ENCODE measurements at places on chromosomes 3 and 15.

DNA sequence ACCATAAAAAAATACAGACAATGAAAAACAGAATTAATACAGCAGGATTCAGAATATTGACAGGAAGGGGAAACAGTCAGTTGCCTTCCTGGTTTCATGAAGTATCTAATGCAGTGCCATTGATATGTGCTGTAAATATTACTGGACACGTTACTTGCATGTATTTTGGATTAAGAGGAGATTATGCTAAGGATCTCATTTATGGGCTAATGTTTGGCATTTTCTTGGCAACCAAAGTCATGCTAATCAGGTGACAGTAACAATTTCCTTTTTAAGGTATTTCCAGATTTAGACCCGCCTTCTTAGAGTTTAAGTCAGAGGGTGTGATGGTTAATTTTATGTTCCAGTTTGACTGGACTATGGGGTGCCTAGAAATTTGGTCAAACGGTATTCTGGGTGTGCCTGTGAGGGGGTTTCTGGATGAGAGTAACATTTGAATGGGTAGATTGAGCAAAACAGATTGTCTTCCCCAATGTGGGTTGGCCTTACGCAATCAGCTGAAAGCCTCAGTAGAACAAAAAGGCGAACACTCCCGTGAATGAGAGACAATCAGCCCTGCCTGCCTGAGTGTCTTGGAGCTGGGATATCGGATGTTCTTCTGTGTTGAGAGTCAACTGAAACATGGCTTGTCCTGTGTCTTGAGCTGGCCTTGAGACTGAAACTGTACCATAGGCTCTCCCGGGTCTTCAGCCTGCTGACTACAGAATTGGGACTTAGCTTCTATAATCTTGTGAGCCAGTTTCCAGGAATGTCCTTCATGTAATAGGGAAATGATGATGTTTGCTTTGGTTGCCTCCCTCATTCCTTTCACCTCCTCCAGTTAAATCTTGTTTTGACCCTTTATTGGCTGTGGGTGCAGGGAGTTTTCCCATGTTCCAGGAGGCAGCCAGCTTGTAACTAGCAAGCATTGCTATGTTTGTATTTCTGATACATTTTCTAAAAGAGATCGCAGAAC is 10.5 kb downstream of the SQOR start:
- DNase-seq = no peak

DNA sequence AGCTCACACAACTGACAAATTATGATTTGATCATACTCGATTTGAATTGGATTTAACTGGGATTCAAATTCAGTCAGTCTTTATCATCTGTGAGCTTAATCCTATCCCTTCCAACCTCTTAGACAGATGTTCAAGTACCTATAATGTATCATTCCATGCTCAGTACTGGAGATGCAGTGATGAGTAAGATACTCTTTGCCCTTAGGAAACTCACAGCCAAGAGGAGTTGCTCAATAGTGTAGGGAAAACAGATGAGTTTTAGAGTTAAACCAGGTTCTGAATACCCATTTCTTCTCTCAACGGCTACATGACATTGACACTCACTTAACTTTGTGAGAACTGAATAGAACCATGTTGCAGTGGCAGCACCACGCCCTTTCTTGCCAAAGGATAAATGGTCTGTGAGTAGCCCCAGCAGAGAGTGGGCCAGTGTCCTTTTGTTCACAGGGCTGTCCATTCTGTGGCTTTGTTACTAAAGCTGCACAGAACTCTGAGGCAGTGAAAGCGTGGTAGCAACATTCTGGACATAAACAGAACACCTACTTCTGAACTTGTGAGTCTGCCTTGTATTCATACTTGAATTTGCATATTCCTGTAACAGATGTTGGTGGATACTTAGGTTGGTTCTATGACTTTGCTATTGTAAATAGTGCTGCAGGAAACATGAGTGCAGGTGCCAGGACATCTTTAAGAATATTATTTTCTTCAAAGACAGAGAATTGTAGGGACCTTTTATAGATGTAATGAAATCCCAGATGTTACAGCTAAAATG is 91.6 kb downstream of the RASA2 start:
- no peak for DNase-seq

DNA sequence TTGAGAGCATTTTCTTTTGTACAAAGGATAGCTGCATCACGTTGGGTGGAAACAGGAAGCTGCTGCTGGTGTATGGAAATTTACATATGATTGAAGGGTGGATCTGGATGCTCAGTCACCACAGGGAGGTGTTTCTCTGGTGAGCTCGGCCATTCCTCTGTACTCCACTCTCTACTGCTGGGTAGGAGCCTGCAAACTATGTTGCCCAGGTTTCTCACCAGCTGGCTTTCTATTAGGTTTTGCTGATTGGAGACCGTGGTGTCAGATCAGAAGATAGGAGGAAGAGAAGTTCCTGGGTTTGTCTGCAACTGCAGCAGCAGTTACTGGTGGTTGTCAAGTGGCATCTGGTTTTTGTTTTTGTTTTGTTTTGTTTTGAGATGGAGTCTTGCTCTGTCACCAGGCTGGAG is 61.7 kb downstream of the TAMM41 start:
- DNase-seq = no peak

DNA sequence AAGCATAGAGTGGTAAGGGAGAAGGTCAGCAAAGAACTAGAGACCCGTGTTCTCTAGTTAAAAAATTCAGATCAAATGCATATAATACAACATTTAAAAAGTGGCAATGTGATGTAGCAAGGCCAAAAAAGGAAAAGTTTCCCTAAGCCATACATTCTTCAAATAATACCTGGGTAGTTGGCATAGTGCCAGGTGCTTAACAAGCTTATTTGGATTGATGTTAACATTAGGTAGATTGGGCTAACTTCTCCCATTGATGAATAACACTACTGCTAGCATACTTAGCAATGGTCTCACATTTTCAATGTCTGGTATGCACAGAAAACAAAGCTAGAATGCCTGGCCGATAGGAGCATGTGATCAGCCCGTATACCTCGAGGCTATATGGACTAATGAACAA is 283.6 kb upstream of the RARB start:
- DNase-seq = no peak

- DNase-seq = no peak
Observed at GRCh38 chr3:53999725-54000124, 108.1 kb upstream of the SELENOK start.

DNA sequence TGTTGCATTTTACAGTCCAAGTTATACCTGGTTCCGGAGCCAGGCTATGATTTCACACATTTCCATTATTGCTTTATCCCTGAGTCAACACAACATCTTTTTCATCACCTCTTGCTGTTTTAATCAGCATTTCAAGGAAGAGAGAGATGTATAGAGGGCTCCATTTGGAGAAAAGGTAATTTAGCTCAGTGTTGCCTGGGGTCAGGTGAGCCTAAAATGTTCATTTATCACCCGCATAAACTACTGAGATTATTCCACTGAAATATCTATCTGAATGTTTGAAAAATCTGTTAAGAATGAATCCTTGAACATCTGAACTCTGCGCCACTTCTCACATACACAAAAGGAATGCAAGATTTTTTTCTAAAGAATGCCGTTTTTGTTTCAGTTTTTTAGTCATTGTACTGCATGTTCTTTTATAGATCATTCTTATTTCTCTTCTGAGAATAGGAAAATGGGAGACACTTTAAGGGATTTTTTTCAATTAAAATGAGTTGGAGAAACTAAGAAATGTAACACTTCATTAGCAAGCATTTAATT is 51.5 kb upstream of the AGTR1 start:
- DNase-seq = no peak

- no peak for DNase-seq
Observed at GRCh38 chr15:79370716-79371115, 59.8 kb downstream of the TMED3 start.

GRCh38 chr3:138426211-138426610 is 8.2 kb upstream of the ESYT3 start:
- no peak for DNase-seq

- DNase-seq = no peak
Observed at GRCh38 chr15:48177383-48177765, 721 bp downstream of the MYEF2 start.

DNA sequence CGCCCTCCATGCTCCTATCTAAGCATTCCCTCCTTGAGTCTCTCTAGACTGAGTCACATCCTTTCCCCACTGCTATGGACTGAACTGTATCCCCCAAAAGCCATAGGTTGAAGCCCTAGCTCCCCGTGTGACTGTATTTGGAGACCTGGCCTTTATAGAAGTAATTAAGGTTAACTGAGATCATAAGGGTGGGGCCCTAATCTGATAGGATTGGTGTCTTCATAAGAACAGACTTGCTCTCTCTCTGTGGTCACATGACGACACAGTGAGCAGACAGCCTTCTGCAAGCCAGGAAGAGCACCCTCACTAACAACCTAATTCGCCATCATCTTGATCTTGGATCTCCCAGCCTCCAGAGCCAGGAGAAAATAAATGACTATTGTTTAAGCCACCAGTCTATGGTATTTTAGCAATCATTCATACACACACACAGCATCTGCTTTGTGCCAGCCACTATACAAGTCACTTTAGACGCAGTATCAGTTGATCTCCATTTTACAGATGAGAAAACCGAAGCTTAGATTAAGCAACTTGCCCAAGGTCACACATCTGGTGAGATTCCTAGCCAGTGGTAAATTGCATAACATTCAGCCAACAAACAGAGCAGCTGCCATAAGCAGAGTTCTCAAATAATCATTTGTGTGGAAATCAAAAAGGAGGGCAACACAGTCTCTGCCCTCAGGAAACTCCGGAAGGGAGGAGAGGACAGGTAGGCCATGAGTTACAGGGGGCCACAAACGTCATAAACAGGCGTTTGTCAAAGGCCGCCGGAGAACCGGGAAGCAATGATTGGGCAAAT is 66.3 kb upstream of the HES1 start:
- DNase-seq = no peak

DNA sequence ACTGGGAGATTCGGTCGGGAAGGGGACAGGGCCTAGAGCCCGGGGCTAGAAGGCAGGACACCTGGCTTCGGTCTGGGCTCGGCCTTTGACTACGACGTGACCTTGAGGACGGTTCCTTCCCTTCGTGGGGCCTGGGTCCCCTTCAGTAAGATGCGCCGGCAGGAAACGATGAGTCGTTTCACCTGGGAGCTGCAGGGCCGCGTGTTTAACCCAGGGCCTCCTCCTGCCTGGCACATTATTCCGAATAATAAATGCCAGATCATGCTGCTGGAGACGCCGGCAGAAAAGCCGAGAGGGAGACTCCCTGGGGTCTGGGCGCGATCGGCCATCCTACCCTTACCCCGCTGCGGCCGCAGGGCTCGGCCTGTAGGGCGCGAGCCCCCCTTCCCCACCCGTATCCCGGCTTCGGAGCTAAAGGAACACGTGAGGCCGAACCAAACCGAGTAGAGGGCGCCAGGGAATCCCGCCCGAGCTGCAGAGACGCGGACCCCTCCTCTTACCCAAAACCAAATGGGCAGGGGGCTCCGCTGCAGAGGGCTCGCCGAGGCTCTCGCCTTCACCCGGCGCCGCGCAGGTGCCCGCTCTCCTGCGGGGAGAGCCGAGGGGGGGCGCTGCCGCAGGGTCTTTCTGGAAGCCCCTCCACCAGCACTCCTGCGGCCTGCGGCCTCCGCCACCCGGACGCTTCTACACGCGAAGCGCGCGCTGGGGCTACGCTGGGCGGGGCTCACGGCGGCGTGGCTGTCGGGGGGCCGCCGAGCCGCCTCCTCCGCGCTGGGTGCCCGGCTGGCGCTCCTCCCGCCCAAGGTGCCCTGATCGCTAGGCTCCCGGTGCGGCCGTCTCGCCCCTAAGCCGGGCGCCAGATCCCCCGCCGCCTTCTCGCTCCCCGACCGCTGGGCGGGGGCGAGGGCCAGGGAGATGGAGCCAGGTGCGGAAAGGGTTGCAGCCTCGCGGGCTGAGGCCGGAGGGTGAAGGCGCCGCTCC is at the start of gene BDH1:
Gene BDH1 (minus strand): TSS at position 688 of the 981 bp plus-strand sequence. CDS start 9,525 bp downstream, outside the sequence.
- DNase-seq = peak; percentile 61

DNA sequence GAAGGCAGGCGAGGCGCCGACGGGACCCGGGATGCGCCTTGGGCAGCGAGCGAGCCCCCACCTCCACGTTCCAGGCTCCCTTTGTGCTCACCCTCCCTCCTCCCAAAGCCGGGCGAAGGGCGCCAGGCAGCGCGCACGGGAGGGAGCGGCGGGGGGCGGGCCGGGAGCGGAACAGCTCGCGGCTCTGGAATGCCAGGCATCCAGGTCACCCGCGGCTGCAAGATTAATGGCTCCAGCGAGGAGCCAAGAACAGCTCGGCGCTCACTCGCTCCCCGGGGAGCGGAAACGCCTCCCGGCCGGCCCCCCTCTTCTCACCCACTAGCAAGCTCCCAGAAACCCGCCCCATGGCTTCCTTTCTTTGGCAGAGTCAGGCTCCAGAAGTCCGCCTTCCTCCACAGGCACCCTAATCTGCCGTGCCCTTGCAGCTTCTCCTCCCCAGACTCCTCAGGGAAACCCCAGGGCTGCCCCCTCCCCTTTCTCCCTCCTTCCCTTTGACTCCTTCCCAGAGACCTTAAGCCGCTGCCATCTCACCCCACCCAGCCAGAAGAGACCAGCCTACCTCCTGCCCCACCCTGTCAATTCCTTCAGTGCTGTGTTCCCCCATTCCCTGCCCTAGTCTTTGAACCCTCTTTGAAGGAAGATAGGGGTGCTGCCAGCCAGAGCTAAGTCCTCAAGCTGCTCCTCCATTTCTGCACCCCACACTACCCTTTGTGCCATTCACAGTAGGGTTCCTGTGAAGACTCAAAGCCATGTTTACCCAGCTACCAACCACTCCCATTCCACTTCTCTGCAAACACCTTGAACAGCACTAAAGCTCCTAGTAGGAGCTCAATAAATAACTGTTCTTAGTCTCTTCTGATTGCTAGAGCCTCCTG is 9.9 kb downstream of the AMOTL2 start:
- DNase-seq = peak; percentile 26

DNA sequence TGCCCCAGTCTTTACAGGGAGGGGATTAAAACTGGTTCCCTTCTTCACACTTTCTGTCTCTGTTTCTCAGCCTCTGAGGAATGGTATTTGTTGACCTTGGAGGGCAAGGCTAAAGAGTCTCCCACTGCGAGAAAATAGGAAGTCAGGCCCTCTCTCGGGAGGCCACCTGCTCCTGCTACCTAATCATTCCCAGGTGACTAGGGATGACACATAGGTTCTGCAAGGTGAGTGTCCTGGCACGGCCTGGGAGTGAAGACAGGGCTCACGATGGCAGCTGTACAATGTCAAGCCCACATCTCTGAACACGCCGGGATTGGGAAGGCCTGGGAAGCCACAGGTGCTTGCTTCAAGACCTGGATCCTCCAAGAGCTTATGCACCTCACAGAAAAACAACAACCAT is 314.2 kb downstream of the NTRK3 start:
- DNase-seq = no peak

DNA sequence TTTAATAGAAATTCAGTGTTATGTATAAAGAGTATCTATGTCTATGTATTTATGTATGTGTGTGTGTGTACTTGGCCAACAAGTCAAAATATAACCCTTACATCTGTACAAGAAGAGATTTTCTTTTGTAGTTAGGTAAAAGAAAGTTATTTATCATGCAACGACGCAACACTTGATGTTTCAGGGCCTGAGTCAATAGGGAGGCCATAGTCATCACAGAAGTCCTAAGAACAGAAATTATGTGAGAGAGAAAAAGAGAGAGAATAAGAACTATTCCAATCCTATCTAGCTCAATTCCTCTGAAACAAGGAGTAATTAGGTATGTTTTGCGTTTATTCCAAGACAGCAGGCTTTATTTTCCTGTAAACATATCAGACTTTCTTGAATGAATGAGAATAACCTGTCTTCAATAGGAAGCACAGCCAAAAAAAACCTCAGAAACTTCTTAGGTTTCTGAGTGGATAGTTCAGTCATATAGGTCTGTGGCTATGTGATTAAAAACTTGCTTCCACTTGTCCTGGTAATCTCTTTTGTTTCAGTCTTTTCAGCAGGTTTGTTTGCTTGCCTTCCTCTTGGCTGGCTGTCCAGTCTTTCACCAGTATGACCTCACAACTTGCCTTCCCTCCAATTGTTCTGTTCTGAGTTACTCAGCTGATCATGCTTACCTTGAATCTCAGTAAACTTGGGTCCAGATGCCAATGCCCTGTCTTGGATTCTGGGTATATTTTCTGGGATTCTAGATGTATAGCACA is 382.4 kb upstream of the GBE1 start:
- DNase-seq = no peak
